ENCODE measurements at places on chromosomes 1 and 21.
A peak's percentile ranks its signal among the peaks of the same experiment; 100 is the strongest.

DNA sequence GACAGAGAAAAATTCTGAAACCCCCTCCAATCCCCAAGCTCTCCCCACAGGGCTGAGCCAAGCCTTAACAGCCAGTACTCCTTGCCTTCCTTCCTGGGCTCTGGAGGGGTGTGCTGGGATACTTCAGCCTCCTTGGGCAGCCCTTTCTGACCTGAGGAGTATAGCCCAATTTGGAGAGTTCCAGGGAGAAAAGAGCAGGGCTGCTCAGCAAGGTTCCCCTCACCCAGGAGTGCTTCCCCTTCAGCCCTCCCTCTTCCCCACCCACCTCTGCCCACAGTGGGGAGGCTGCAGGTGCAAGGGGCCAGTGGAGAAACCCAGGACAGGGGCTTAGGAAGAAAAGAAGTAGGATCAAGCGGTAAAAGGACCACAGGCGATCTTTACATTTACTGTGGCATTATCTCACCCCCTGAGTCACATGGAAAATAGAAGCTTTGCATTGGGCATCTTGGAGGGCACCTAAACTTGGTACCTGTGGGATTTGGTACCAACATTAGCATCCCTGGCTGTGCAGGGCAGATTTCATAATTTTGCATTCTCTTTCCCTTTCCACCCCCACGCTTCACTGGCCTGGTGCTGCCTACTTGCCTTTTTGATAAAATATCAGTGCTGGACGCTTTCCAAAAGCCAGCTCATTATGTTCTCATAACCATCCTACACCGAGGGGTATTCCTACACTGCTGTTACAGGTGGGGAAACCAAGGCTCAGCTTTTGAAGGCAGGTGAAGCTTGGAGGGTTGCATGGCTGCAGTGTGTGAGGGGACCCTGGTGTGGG lies 2.8 kb upstream of the ADORA1 start:
- DNase-seq: no peak

DNA sequence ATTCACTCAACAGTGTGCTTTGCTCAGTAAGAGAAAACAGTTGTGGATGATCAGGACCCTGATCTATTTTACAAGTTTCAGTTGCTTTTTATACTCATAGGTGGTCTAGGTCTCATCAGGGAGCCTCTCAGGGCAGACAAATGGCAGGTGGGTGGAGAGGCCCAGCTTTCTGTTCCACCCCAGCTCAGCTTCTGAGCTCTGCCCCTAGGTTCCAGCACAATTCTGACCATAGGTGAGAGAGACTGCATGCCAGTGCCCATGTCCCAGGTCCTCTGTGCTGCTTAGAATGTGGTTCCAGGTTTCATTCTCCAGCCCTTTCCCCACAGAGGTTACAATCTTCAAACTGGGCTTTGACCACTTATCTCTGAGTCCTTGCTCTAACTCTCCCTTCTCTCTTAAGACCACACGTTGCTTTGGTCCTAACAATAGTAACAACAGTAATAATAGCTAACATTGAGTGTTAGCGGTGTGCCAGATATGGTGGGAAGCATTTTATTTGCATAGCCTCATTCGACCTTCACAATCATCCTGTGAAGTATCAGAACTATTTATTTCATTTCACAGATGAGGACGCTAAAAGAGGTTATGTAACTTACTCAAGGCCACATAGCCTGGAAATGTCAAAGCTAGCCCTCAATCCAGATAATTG lies 19.6 kb upstream of the DUSP10 start:
- no peak for DNase-seq

DNA sequence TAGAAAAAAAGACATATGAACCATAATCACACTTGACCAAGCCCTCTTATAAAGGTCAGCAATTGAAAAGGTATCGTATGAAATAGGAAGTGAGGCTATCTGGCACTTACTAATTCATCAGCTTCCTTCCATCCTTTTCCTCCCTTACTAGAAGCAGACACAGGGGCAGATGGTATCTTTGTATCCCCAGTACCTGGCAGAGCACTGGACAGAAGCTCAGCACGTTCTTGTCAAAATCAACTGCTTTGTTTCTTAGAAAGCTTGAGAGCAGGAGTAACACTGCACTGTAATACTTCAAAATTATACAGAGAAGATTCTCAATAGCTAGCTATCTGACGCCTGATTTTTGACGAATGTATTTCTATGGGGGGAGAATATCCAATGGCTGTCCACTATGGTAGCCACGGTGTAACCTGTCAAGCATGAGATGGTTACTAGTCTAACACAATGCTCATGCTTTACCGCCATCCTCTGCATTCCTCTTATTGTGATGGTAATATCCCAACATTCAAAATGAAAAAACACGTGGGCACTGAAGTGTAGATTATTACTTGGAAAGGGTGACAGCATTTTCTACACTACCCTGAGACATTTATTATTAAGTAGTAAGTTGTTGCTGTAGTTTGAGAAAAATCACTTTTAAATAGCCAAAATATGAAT lies 175.6 kb downstream of the SIPA1L2 start:
- no peak for DNase-seq

DNA sequence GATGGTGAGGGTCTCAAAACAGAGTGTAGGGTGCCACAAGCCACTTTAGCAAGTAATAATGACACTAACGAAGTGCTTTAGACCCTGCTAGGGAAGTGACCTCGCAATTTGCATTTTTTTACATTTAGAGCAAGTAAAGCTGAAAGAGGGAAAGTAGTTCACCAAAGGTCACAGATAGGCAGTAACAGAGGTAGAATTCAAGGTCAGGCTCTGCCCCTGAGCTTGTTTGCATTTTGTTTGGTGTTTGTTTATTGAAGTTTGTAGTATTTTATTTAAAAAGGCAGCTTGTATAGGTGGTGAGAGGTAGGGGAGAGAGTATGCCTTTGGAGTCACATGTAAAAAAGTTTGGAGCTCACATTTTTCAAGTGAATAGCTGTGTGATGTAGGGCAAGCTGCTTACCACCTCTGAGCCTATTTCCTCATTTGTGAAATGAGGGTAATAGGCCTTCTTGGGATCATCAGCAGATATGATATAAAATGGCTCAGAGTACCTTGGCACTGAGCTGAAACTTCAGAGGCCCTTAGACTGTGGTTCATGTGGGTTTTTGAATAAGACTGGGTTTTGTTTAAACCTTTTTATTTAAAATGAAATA lies 142.5 kb downstream of the TRABD2B start:
- DNase-seq: no peak

- DNase-seq: no peak
Measured at GRCh38 chr1:34002810-34003209, 138.9 kb downstream of the HMGB4 start.

DNA sequence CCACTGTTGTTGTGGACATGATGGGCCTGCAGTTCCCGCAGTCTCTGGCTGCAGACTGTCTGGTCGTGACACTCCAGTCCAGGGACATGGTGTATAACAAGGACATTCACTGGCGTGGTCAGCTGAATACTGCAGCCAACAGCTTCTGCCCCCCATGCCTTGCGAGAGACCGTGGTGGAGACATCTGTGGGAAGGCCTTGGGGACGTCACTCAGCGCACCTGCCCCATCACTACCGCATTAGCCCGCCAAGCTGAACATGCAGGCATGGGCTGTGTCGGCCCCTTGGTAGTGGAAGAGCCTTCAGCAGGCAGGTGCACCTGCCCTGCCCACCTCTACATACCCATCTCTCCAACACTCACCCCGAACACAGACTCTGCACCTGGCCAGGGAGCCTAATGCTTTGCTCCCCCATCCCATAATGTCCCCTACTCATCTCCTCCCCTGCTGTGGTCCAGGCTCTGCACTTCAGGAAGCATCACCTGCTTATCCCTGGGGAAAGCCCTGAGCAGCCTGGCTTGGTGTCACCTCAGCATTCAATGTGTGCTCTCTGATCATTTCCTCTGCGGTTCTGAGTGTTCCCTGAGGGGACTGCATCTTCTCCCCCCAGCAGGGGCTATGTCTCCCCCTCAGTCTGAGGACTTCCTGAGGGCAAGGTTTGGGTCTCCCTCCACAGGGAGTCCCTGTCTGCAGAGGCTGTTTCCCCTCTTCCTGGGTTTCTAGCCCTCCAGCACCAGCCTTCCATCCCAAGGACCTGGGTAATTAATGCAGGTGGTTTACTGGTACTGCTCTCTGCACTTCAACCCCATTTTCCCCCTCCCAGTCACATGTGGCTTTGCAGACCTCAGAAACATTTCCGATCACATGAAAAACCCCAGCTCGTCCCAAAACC lies 3.2 kb downstream of the PGLYRP4 start:
- DNase-seq: no peak

- DNase-seq: peak; percentile 69
Measured at GRCh38 chr1:117967477-117967876, 37.9 kb downstream of the WDR3 start.

- DNase-seq: no peak
Measured at GRCh38 chr1:72915581-72915980, 633.2 kb upstream of the NEGR1 start.

DNA sequence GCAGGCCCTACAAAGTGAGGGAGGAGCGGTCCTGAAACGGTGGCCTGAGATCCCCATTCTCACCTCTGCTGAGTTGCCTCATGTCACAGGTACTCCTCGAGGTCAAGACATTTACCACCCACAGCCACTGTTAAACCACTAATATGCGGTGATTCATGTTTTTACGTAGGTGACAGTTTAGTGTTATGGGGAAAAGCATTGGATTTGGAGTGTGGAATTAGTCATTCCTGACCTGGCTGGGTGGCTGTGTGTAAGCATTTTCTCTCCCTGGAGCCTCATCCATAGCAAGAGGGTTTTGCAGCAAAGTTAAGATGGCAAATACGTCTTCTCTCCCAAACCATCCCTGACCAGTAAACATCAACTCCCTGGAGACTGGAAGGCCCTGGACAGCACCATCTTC lies 57.8 kb upstream of the KCNJ6 start:
- DNase-seq: no peak

GRCh38 chr1:20558191-20558590 lies 5.8 kb downstream of the FAM43B start:
- no peak for DNase-seq

- DNase-seq: no peak
Measured at GRCh38 chr1:174942547-174943255, 57.0 kb upstream of the CACYBP start.

DNA sequence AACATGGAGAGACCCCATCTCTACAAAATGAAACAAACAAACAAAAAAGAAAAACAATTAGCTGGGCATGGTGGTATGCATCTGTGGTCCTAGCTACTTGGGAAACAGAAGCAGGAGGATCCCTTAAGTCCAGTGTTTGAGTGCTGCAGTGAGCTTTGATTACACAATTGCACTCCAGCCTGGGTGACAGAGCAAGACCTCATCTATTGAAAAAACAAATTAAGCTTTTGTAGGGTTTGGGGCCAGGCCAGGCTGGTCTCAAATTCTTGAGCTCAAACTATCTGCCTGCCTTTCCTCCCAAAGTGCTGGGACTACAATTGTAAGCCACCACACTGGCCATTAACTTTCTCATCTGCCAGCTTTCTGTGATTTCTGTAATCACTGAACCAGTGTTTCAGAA lies 27.2 kb downstream of the NIPAL3 start:
- no peak for DNase-seq

- DNase-seq: no peak
Measured at GRCh38 chr1:13543451-13544220, 29.8 kb upstream of the LRRC38 start.

- DNase-seq: no peak
Measured at GRCh38 chr1:163774401-163774945, 452.7 kb downstream of the NUF2 start.

GRCh38 chr21:14251336-14251735 lies 35.4 kb downstream of the RBM11 start:
- DNase-seq: no peak

GRCh38 chr1:231094421-231094820 lies 54.4 kb upstream of the FAM89A start:
- DNase-seq: no peak

DNA sequence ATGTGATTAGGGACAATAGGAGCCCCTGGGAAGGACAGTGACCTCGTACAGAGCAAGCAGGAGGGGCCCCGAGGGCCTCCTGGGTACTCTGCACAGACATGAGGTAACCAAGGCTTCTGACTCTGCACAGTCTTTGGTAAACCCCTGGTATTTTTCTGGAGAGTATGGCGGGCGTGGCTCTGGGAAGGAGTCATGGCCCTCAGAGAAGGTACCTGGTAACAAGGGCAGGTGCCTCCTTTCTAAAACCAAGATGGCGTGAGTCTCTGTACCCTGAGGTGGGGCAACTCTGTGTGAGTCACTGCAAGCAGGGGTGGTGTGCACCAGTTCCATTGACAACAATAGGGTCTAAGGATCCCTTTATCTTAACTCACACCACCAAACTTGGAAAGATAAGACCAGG lies 39.9 kb upstream of the SLC19A1 start:
- no peak for DNase-seq

DNA sequence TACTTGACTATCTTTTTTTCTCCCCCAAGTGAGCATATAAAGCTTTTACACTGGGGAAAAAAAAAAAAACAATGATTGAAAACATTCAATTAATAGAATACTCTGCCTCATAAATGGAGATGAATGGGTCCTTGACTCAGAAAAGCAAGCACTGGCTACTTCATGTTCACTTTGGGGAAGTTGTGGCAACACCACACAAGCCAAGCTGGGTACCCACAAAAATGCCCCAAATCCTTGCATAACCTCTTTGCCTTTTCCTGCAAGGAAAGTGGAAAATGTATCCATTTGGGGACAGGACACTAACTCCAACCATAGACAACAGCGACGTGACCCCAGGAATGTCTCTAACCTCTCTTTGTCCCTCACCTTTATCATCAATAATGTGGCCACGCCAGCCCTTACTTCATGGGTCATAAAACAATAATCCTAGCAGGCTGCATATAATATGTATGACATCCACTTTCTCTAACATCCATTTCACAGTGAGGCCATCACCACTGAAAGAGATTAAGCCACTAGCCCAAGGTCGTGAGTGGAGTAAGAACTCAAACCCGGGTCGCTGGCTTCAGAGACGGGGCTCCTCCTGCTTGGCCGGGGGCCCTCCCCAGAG lies 2.3 kb downstream of the ECE1 start:
- no peak for DNase-seq

GRCh38 chr1:96598416-96599168 lies 123.0 kb upstream of the PTBP2 start:
- DNase-seq: no peak

DNA sequence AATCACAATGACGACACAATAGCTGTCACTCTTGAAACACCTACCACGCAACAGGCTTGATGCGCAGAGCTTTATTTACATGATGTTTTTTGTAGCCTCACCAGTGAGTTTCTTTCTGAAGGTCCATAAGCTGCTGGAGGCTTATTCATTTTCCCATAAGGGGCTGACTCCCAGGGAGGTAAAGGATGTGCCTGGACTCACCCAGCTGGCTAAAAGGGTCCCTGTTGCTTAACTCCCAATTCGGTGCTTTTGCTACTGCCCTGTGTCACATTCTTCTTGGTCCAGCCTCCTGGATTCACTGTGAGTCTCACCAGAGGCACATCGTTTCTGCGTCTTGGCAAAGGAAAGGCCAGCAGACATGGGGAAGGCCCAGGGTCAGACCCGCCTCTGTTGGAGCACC lies 44.6 kb upstream of the OLIG2 start:
- DNase-seq: no peak

GRCh38 chr1:183327434-183328290 lies 90.5 kb downstream of the NMNAT2 start:
- no peak for DNase-seq

DNA sequence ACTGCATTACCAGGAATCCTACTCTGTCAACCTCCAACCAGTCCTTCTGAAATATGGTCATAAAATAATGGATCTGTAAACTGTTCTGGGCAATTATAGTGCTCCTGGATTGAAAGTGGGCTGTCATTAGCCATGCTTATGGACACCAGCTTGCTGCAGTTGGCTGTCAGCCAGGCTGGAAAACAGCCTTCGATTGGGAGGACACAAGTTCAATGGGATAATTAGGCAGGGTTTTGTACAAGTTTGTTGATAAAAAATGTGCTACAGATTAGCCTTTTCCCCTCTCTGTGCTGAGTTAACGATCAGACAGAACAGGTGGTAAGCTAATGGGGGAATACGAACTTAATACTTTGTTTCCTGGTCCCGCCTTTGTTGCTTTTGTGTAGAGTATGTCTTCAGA lies 413.9 kb downstream of the DUSP10 start:
- no peak for DNase-seq

Data from smooth muscle cell of the brain vasculature (primary cell).